Aorta (tissue), 5 donors: ENCODE measurements at places on chromosomes 2 and 18.

GRCh38 chr2:213104092-213104902 is 47.1 kb downstream of the IKZF2 start:
- H3K4me1 ChIP-seq = peaks cover 6% of the 10 kb centered on the region
- no peaks in the 10 kb centered on the region for H3K36me3 ChIP-seq
- H3K27ac ChIP-seq = no peak overlapping the region
- H3K27me3 ChIP-seq = no peaks in the 10 kb centered on the region

DNA sequence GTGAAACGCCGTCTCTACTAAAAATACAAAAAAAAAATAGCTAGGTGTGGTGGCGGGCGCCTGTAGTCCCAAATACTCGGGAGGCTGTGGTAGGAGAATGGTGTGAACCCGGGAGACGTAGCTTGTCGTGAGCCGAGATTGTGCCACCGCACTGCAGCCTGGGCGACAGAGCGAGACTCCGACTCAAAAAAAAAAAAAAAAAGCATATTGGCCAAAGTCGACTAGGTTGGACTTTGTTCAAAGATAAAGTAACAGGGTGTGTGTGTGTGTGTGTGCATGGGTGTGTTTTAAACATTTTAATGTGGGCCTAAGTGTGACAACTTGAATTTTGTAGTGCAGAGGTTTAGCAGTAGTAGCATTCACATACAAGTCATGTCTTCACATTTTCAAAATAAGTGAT is 11.7 kb downstream of the GEMIN6 start:
- H3K4me1 ChIP-seq = no peaks in the 10 kb centered on the region
- no peak for DNase-seq
- no peaks in the 10 kb centered on the region for H3K27me3 ChIP-seq
- H3K4me3 ChIP-seq = no peak overlapping the region

DNA sequence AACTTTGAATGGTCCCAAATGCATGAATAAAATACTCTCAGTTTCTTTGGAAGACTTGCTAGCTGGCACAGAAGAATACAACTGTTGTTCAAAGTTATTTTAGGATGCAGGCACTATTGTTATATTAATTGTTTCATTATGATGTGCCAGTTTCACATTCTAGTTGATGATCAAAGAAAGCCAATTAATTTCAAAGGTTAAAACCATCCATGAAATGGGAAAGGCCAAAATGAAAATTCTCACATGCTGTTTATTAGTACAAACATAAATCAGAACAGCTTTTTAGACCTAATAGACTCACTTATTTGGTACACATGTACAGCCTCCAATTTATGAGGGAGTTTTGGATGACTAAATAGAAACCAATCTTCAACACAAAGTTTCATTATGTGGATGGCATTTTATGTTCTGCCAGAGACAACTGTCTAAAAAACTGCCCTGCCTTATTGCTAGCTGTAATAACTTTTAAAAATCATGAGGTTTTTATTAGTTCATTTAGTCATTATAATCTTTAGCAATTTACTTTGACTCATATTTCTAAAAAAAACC is 42.2 kb downstream of the RFTN2 start:
- no peak overlapping the region for H3K27ac ChIP-seq
- H3K27me3 ChIP-seq = no peaks in the 10 kb centered on the region
- no peak overlapping the region for H3K4me3 ChIP-seq
- H3K4me1 ChIP-seq = no peaks in the 10 kb centered on the region

DNA sequence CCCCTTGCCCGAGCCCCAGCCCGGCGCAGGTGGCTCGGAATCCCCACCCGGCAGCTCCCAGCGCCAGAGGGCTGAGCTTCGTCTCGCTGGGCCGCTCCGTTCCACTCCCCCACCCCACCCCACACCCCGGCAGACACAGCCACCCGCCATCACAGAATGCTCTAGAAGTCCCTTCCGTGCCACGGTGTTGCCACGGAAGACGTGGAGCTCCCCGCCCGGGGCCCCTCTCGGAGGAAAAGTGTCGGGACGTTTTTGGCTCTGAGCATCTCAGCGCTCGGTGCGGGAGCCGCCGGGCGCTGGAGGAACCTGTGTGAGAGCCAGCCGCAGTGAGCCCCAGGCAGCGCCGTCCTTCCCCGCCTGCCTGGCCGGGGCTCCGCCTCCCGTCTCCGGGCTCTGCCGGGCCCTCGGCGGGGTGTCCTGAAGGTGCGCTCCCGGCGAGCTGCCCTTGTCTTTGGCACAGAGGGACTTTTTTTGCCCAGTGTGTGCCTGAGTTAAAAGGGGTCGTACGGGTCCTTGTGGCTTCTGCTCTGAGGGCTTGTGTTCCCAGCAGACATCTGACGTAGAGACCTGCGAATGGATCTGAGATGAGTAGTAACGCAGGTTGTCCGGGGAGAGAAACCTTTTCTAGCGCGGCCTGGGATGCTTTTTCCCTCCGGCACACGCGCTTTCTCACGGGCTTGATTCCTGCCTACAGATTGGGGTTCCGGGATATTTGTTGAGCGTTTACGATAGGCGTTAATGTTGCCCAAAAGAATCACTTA is 1.8 kb downstream of the ZCCHC2 start:
- H3K27me3 ChIP-seq = no peaks in the 10 kb centered on the region
- H3K36me3 ChIP-seq = no peaks in the 10 kb centered on the region
- peak overlapping the region; percentile 90 for H3K27ac ChIP-seq
- peak overlapping the region; percentile 97 for H3K4me3 ChIP-seq
- DNase-seq = peak; percentile 77
